ENCODE measurements at places on chromosomes 4 and X.

GRCh38 chr4:39204543-39204942 lies 22.2 kb downstream of the WDR19 start:
- DNase-seq, result no peak

GRCh38 chrX:4944767-4945166 lies 1231.3 kb upstream of the PRKX start:
- no peak for DNase-seq

DNA sequence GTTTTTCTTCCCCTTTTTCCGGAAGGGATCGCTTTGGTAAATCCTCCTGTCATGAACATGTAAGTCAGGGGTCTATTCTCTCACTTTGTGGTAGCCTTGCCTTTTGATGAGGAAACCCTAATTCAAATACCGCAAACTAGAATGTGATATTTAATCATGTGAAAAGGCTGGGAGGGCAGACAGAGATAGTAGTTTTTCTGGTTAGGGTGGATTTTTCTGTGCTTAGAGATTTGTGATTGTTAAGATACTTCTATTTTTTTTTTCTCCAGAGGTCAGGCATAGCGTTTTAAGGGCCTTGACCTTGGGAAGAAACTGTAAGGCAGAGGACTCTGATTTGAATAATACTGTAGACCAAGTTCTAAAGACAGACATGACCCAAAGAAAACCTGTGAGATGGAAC lies 41.8 kb upstream of the PACRGL start:
- DNase-seq, result no peak

DNA sequence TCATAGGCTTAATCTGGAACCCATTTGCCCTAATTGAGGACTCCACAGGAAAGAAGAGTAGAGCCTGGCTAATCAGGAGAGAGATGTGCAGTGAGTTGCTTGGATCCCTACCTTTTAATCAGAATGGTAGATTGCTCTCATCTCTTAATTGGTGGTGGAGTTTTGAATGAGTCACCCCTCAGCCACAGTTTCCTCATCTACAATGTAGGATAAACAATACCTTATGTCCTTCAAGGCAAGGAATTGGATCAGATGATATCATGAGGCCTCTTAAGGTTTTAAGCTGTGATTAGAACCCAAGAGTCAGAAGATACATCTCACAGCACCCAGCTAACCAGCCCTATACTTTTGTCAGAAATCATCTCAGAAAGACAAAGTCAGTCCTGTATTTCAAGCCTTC lies 39.1 kb downstream of the PDGFRA start:
- no peak for DNase-seq

DNA sequence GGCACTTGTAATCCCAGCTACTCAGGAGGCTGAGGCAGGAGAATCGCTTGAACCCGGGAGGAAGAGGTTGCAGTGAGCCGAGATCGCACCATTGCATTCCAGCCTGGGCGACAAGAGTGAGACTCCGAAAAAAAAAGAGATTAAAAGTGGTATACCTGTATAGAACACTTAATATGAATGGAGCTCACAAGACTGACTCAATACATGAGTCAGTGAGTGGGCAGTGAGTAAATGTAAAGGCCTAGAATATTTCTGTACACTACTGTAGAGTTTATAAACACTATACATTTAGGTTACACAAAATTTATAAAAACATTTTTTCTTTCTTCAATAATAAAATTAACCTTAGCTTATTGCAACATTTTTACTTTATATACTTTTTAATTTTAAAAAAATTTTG lies 93.8 kb downstream of the CENPC start:
- no peak for DNase-seq

DNA sequence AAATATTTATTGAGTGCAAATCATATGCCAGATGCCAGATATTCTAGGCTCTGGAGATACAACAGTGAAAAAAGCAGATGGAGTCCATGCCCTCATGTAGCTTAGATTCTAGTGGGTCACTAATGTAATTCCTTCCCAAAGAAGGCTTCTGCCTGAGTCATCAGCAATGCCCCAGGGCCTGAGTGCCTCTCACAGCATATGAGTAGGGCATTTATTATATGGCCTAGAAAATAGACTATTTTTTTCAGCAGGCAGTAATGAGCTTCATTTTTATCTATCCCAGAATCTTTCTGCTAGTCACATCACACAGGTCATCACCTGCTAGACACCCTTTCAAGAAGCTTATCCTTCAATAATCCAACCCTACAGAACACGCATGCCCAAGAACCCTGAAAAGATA lies 22.3 kb downstream of the TMEM31 start:
- no peak for DNase-seq

- no peak for DNase-seq
Measured at GRCh38 chr4:54661169-54661568, 3.4 kb downstream of the KIT start.

DNA sequence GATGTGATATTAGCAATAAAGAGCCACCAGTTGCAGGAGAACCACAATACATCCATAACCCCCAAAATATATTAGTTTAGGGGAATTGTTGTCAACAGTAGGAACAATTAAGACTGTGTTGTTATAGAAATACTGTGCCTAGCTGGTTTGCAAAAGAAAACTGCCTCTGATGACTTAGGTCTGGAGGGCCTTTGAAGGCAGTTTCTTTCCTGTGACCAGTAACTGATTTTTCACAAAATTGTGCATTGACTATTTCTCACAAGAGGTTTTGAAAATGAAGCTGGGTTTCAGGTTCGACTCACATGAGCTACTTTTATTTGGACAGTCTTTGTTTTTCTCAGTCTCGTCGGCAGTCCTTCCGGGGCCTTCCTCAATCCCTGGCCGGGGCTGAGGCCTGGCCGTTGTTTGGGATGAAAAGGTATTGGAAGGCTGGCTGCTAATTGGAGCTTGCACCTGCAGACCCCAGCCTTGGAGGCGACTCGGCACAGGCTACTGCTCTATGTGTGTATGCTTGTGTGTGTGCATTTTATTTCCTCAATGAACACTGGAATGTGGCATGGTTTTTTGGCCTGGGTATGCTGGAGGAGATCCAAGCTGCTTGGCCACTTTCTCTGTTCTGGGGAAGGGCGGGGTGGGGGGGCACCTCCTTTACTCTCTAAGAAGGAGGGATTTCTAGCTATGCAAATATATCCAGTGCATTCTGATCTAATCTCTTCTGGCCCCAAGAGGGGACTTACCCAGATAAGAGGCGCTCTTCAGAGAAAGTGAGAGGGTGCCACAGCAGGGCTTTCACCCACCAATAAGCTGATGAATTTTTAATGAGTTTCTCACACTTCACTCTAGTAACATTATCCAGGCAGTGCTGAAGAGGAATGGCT lies 49.5 kb upstream of the LNX1 start:
- no peak for DNase-seq

- no peak for DNase-seq
Measured at GRCh38 chr4:6633091-6633906, 7.2 kb upstream of the MRFAP1 start.

GRCh38 chrX:20011608-20012007 lies 20.7 kb upstream of the BCLAF3 start:
- DNase-seq, result no peak

DNA sequence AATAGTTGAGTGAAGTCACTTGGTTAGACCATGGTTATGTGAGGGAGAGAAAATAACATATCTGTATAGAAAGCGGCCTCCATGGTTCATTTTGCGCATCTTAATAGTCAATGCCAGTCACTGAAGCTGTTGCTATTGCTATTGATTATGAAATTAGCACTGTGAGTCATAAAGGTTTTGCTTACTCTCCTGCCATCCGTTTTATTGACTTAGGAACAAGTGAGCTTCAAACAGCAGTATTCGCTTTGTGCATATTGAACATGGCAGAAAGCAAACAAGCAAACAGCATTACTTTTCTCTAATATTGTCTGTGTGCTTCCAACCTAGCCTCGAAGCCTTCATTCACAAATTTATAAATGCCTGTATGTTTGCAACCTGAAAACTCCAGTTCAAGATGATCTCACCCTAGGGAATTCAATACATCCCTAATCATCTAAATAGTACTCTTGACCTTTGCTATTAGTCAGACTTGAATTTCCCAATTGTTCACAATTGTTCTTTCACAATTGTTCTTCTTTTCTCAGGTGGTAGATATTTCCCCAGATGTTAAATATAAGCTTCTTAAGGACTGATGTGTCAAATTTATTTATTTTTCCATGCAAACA lies 55.9 kb upstream of the GABRA2 start:
- DNase-seq, result no peak

DNA sequence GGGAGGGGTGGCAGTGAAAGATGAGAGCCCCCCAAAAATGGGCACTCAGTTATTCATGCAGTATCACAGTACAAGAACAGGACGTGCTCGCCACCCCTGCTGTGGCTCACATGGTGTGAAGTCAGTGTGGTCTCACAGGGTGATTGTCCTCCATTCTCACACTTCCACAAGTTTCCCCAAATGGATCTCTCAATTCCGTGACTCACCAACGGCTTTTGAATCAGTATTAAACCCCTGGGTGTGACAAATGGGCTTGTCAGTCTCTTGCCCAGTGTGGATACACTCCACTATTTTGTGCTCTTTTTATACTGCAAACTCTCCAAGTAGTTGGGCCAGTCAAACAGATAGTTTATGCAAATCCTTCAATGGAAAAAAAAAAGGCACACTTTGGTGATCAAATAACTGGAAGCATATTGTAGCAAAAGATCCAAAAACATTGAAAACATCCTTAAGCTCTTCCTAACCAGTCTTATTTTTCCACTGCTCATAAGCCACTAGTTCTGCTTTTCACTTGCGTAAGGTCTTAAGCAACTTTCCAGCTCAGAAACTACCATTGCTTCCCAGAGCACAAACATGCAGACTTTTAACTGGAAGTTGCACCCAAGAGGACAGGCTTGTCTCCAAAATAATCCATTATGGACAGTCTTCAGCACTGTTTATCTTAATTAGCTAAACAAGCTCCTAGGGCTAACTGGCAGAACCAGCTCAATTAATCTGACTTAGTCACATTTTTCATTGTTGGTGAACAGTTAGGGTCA lies 365.7 kb downstream of the PPP3CA start:
- DNase-seq, result no peak

DNA sequence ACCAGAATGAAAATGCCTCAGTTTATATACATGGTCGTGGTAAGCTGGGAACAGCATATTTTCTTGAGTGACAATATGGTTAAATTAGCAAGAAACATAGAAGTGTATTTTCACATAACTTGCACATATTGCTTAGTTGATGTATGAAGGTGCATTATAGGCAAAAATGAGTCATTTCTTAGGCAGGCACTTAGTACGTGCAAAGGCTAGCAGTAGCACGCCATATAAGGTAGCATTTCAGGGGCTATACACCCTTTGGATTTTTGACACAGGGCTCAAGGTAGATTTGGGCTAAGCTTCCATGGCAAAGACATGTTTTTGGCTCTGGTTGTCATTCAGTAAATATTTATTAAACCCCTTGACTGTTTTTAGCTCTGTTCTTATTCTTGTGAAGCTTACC lies 33.1 kb downstream of the PCDH7 start:
- no peak for DNase-seq

GRCh38 chr4:47741200-47741599 lies 96.7 kb downstream of the CORIN start:
- DNase-seq, result no peak

DNA sequence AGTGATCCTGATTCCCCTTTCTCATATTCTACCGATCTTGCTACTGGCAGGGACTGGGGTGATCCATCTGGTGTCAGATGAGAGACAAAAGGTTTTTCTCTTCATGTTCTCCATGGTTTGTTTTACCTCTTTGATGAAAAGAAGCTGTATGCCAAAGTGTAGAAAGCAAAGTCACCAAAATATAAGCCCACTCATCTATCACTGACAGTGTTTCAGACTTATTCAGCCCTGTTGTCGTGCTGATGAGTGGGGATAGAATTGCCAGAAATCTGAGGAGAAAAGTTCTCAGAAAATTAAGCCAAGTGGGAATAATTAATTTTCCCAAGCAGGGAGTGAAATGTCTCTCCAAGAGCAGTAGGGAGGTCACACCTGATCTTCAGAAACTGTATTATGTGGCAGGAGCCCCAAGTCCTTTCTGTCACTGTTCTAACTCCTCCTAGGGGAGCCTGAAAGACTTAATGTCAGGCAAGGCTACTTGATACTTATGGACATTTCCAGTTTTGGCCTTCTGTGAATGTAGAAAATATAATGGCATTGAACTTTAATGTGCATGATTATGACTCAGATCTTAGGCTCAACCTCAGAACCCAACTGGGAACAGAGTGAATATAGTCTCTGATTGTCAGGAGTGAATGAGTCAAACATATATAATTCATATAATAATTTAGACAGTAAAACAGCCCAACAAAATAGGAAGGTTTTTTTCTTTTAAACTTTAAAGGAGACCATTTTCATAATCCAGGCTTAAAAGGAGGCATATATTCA lies 298.1 kb downstream of the ANKRD50 start:
- no peak for DNase-seq

GRCh38 chr4:110837896-110838450 lies 215.1 kb upstream of the PITX2 start:
- DNase-seq, result no peak

- DNase-seq, result no peak
Measured at GRCh38 chr4:186826846-186827533, 103.3 kb upstream of the FAT1 start.

GRCh38 chrX:103518571-103518970 lies 718 bp downstream of the RAB40A start:
- no peak for DNase-seq

- no peak for DNase-seq
Measured at GRCh38 chrX:13901354-13901753, 84.5 kb upstream of the GPM6B start.

DNA sequence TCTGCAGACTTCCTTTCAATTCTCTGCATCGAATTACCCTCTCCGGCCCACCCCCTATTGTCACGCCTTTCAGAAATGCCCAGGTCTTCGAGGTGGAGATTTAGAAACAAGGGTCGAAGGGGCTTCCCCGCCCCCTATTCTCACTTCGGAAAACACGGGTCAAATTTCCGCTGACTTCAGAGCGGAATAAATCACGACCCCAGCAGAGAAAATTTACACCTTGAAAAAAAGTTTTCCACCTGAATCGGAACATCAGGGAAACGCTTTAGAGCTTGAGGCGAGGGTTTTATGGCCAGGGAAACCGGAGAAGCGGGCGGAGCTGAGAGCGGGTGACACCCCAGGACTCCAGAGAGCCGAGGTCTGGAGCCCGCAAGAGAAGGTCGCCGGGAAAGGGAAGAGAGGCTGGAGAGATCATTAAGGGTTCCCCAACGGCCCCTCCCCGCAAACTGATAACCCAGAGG lies 1.6 kb downstream of the SHISA3 start:
- DNase-seq, result no peak

DNA sequence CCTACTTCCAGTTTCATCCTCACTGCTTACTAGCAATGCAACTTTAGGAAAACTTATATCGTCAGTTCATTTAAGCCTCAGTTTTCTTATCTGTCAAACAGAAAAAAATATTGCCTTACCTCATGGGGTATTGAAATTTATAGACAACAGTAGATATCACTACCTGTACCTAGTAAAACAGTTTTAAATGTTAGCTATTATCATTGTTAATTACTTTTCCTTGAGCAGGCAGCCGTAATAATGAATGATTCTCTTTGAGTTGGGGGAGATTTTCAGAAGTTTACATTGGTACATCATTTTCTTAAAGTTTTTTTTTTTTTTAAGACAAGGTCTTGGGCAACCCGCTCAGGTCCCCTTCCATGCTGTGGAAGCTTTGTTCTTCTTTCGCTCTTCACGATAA lies 71.7 kb upstream of the BMPR1B start:
- no peak for DNase-seq

GRCh38 chrX:49177338-49177833 lies 5.7 kb downstream of the PLP2 start:
- no peak for DNase-seq
